ENCODE measurements at places on chromosomes 2 and 18.

DNA sequence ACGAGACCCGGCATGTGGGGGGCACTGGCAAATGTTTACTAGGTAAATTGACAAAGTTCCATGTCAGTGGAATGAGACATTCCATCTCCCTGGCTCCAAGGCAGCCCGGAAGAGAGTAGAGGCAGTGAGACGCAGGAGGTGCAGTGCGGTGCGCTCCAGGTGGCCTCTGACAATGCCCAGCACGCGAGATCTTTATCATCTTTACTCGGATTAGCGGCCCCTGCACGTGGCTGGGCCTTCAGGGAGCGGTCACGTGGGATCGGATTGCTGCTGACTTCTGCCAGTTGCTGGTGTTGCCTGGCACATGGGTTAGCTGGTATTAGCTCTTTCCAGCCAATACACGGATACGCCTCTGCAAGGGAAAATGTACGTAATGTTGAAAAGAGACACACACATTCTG is 151.2 kb upstream of the ALKAL2 start:
- no peak for DNase-seq

- DNase-seq, result no peak
These were observed 169.6 kb downstream of the KCNS3 start for GRCh38 chr2:18047896-18048657.

DNA sequence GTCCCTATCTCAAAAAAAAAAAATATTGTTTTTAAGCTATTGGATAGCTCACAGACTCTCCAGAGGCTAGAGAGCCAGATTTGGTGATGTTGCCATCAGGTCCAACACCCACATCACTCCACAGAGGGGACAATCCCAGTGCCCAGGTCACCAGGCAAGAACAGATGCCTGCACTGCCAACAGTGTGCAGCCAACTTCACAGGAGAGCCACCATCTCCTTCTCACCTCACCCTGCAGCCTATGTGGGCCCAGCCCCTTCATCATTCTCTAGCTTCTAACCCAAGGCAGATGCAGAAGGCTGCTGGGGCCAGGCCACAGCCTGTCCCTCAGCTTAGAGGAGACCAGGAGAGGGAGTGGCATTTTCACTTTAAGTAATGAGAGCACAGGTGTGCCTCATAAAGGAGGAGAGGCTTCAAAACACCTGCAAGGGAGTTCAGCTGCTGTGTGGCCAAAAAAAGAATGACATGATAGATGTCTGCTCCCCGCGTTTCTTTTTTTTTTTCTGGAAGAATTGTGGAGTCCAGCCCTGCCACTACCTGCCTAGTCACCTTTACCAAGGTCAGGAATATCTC is 98.0 kb upstream of the ZSWIM2 start:
- DNase-seq, result no peak

DNA sequence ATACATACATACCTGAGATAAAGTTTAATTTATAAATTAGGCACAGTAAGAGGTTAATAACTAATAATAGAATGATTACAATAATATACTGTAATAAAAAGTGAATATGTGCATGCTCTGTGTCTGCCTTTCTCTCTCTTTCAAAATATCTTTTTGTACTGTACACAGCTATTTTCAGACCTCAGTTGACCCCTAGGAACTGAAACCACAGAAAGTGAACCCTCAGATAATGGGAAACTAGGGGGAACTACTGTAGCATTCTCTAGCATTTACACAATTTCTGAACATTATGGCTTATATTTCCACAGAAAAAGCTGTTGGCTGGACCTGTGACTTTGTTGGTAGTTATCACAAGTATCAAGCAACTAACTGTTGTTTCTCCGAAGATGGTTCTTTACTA is 25.9 kb downstream of the WDR75 start:
- no peak for DNase-seq

DNA sequence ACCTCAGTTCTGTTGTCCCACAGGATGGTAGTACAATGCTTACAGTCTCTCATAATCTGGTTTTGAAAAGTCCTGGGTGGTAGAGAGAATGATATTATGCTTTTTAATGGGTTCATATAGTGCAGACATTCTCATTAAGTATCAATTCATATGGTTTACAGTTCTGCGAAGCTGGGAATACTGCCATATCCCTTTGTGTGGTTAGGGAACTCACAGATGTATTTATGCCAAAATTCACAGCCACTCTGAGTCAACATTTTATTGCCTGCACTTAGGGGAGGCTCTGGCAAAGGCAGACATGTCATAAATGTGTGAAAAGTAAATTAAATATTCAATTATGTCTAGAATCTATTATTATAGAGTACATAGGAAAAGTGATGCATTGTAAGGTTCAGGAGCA is 808.2 kb downstream of the SUCLG1 start:
- no peak for DNase-seq
